CD4-positive, alpha-beta T cell treated with Interleukin-4 for 1 hour (primary cell): ENCODE measurements at places on chromosomes 5 and 9.

DNA sequence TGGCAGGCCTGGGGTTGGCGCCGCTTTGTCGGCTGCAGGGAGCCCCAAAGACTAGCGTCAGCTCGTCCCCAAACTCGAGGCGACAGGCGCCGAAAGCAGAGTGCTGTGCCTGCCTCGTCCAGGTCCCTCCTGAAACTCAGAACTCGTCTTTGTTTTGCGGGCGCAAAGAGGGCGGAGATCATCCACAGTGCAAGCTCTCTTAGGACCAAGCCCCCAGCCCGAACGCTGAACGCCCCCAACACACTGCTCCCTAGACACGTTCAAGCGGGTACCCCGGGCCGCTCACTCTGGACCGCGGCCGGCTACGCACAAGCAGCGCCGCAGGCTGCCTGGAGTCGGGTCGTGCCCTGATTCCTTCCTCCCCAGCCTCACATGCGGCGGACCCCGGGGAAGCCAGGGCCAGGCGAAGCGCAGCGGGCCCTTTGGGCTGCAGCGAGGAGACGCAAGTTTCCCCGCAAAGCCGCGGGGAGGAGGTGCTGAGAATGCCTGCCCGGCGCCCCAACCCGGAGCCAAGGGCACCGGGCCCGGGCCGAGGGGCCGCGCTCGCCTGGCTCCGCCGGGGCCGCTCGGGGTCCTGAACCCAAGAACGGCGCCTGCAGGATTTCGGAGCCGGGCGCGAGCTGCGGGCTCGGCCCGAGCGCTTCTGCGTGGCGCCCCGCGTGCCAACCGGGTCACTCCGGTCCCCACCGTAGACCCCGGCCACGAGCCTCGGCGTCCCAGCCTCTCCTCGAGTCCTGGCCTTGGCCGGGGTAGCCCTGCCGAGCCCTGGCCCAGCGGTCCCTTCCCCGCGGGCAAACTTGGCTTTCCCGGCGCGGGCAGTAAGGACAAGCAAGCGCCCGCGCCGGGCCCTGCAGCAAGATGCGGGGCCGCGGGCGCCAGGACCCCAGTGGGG, 738 bp downstream of the FSTL4 start:
- no peak for DNase-seq

- no peak for DNase-seq
Observed at GRCh38 chr9:87554171-87554910, 56.7 kb downstream of the DAPK1 start.

GRCh38 chr9:107239474-107239873, 43.6 kb upstream of the RAD23B start:
- DNase-seq = no peak

DNA sequence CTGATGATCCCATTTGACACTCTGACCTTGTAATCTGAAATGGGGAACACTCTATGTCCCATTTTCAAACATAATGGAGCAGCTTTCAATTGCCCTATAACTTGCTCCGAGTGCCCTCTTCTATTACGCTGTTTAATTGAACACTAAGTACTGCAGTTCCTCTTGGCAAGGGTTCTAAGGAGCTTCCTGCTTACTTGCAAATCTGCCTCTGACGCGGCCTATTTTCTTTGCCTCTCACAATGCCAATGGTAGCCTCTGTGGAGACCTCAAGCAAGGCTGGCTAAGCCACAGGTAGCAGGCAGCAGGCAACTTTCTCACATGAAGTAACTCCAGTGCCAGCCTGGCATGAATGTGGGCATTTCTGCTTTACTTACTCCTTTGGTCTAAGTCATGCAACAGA, 443.4 kb upstream of the TRPC7 start:
- DNase-seq = no peak

GRCh38 chr5:168798065-168799023, 219.2 kb upstream of the PANK3 start:
- no peak for DNase-seq

- DNase-seq = no peak
Observed at GRCh38 chr5:178236126-178236525, 3.5 kb upstream of the PHYKPL start.

DNA sequence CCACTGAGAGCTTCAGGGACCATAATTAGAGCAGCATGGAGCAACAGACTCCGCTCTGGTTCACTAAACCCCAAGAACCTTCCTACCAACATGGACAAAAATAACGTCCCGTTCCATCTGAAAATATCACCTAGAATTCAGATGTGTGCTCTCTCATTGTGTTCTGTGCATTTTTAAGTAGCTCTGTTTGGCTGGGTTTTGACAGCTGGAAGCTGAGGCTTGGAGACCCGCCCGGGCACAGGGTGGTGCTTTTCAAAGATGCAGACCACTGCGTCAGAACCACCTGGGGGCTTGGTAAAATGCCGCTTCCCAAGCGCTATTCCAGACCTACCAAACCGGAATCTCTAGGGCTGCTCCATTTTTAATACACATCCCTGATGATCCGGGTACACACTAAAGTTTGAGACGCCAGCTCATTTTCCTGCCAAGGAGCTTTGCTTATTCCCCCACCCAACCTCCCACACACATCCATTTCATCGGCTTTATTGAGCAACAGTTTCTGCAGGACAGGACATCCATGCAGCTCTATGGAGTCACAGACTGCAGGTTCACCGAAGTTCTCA, 104.8 kb downstream of the GABBR2 start:
- DNase-seq = no peak

DNA sequence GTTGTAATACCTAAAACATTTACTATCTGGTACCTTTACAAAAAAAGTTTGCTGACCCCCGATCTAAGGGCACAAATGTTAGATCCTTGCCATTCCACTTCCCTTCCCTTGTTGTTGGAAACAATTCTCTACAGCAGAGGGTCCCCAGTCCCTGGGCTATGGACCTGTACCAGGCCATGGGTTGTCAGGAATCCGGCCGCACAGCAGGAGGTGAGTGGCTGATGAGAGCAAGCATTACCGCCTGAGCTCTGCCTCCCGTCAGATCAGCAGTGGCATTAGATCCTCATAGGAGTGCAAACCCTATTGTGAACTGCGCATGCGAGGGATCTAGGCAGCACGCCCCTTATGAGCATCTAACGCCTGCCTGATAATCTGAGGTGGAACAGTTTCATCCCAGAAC, 248.5 kb downstream of the AP3B1 start:
- no peak for DNase-seq

DNA sequence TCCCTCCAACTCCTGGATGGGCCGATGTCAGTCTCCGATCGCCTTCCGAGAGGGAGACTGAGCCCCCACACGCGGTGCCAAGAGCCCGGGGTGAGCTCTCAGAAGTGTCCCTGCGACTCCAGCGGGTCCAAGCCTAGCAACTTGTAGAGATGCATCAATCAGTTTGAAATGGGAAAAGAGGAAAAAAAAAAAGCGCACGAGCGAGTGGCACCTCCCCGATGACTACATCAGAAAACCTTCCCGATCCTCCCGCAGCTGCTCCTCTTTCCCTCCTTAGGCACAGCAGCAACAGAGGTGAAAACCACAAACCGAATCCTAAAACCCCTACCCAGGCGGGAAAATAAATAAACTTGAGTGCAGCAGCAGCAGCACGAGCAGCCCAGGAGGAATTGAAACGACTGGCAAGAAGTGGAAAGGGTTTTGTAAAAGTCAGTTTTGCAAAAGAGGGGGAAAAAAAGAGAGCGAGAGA, 1.0 kb upstream of the EFNA5 start:
- DNase-seq = no peak

- DNase-seq = no peak
Observed at GRCh38 chr5:135061001-135061400, 27.0 kb upstream of the PITX1 start.

DNA sequence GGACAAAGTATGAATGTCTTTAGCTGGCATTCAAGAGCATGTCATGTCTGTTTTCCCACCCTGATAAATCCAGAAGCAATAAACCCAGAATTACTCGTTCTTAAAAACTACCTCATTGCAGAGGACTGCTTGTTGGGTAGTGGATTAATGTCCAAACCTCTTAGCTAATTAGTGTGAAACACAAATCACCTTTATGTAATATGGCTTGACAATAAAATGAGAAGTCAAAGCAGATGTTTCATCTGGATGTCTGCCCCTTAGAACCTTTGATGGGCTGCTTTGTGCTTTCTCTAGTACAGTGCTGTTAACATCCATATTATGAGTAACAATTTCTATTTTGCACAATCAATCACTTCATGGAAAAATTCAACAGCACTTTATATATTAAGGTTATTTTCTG, 149.1 kb upstream of the TUT7 start:
- no peak for DNase-seq

GRCh38 chr5:16505140-16505891, 39.7 kb upstream of the ZNF622 start:
- no peak for DNase-seq

DNA sequence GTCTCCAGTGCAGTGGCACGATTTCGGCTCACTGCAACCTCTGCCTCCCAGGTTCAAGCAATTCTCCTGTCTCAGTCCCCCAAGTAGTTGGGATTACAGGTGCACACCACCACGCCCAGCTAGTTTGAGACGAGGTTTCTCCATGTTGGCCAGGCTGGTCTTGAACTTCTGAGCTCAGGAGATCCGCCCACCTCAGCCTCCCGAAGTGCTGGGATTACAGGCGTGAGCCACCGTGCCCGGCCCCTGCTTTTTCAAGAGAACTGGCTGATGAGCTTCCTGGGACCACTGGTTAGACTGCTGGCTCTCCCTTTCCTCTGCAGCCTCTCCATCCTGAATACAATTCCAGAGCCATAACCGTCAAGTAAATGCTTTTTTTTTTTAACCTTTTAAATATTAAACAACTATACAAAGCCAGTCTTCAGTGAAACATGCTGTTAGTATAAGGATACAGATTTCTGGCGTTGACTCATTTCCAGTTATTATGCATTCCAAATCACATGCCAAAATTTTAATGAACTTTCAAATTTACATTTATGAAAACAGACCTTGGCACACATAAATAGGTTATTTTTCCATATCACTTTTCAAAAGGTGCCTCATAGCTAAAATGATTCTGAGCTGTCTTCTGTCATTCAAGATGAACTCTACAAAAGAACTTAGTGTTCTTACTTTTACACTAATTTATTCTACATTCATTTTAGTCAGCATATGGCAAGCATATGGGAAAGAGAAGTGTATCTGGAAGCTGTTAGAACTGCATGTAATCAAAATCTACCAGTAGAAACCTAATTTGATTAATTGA, 116.0 kb downstream of the MLLT3 start:
- no peak for DNase-seq

GRCh38 chr5:165502893-165503691, 1997.7 kb downstream of the MAT2B start:
- no peak for DNase-seq

GRCh38 chr9:112552229-112553056, 65.8 kb downstream of the KIAA1958 start:
- no peak for DNase-seq

DNA sequence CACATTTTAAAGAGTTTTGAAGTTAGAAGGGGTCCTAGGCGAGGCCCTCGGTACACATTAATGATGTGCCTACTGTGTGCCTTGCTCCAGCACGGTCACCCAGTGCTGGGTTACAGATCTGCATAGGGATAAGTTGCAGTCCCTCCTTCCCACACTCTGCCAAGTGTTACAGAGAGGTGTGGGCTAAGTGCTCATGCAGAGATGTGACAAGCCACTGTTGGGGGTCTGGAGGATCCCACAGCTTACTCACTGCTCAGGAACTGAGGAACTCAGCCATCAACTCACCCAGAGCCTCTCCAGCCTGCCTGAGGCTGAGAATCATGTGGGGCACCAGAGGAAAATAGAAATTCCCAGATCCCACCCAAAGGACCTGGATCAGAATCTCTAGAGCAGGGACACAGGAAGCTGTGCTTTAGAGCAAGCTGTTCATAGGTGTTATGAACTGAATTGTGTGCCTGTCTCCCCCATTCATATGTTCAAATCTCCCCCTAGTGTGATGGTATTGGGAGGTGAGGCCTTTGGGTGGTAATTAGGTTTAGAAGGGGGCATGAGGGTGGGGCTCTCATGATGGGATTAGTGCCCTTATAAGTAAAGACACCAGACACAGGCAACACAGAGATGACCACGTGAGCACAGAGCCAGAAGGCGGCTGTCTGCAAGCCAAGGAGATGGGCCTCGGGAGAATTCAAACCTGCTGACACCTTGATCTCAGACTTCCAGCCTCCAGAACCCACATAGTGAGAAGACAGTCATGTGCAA, 164.1 kb downstream of the HSD17B3 start:
- no peak for DNase-seq

DNA sequence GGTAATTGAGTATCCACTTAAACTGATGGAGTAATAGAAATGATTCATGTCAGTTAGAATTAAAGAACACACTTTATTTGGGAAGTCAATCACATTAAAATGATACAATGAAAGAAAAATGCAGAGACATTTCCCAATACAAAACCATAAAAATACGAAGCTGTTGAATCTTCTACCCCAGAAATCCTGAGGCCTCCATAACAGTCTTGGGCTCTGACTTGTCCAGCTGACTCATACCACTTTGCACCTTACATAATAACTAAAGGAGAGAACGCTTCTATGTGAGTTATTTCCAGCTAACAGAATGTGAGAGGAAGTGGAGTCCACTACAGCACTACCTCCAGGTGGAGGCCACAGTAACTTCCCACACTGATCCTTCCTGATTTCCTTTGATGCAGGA, 305.0 kb downstream of the MRPS30 start:
- DNase-seq = no peak

DNA sequence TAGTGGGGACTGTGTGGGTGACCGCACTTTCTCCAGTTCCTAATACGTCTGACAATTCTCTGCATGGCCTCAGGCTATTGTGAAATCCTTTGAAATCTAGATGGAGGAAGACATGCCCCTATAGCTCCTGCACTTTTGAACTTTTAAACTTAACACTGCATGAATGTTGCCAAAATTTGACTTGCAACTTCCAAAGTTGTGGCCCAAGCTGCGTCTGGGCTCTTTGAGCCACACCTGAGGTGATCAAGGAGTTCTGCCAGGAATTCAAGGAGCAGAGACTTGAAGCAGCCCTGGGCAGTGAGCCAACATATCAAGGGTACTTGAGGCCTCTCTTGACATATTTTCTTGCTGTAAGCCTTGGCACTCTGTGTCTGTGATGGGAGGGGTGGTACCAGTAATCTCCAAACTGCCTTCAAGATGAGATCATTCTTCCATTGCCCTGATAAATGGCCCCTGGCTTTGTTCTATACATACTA, 1336.1 kb upstream of the CDH9 start:
- no peak for DNase-seq

GRCh38 chr9:69090140-69090750, 54.7 kb downstream of the FXN start:
- DNase-seq = no peak

- no peak for DNase-seq
Observed at GRCh38 chr9:18976221-18976708, 56.7 kb downstream of the SAXO1 start.
